ENCODE measurements at places on chromosomes 4 and X.

DNA sequence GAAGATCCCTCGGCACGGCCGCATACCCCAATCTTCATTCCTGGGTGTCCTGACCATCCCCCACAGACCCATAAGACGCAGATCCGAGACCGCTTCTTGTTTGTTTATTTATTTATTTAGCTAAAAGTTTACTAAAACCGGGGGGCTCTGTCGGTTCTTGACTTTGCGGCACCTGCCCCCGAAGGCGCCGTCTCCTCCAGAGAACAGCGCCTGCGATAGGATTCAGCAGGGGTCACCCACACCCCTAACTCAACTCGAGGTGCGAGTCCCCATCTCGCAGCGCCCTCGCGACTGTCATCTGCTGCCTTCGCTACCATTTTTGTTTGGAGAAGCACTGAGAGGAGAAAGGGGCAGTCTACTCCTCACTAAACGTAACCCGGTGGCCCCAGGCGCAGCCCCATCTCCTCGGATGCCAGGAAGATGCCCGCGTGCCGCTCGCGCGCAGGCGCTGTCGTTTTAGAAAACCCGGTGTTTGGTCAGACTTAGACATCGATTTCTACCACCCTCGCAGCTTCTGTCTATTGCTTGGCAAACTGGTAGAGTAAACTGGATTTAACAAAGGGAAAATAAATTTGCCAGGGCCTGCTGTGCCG lies 18.9 kb upstream of the GPR101 start:
- DNase-seq, result peak; percentile 43

GRCh38 chrX:116204932-116205331 lies 34.4 kb downstream of the AGTR2 start:
- DNase-seq, result no peak

DNA sequence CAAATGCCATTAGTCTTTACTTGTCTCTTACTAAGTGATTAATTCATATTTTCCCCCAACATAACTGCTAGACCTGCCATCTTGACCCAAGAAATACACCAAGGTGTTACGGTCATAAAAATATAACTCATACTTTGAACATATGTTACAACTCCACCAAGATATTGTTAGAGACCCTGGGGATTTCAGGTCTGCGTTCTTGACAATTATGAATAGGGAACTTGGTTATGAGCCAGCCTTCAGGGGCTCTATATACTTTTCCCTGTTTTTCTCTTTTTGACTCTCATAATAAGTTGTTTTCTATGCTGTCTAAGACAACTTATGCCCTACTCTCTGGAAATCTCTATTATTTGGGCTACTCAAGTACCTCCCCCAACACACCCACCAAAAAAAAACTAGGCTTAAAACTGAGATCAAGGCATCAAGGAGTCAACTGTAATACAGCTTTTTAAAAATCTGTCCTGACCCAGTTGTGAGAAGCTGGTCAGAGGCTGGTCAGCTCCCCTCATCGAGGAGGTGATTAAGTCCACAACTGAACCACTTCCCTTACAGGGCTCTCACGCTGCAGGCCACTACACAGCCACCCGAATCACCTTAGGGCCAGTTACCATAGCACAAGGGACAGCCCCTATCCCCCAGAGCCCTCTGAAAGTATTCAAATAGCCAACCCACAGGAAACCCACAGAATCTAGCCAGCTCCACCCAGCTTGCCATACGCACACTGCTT lies 10.5 kb upstream of the TLR3 start:
- no peak for DNase-seq

DNA sequence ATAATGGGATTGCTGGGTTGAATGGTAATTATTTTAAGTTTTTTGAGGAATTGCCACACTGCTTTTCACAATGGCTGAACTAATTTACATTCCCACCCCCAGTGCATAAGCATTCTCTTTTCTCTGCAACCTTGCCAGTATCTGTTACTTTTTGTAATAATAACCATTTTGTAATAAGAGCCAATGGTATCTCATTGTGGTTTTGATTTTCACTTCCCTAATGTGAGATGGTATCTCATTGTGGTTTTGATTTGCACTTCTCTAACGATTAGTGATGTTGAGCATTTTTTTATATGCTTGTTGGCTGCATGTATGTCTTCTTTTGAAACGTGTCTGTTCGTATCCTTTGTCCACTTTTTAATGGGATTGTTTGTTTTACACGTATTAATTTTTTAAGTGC lies 213.1 kb upstream of the HDX start:
- no peak for DNase-seq

GRCh38 chr4:168797738-168798375 lies 212.2 kb downstream of the CBR4 start:
- DNase-seq, result no peak

DNA sequence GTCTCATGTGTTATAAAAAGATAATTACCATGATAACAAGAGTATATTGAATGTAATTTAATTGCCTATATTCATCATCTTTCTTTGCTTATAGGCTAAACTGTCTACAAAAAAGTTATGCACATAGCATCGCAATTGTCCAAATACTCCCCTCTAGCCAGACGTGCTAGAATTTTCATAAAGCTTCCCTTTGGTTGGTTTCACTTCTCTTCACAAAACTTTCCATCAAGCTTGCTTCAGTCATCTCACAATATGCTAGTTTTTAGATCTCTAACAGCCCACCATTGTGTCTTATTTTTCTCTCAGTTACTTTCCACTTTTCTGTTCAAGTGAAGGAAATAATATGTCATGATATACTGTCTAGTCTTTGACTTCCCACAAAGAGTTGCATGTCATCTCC lies 448.3 kb upstream of the SPANXN1 start:
- no peak for DNase-seq

DNA sequence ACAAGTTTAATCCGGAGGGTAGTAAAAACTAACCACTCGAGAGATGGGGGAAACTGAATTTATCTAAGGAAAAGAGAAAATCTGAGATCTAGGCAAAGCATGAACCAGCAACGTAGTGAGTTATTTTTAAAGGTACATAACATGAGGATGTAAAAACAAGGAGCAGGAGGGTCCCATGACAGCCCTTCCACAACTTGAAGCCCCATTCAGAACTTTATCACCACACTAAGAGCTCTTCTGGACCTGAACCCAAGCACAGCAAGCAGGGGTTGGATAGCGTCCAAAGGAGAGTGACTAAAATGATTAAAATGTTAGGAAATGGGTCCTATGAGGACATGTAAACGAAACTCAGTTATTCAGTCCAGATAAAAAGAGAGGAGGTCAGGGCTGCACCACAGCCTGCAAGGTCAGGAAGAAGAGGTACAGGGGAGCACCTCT lies 16.2 kb downstream of the SH3RF1 start:
- no peak for DNase-seq

- no peak for DNase-seq
Measured at GRCh38 chrX:17161991-17162390, 213.0 kb upstream of the NHS start.

GRCh38 chrX:115553171-115553570 lies 7.8 kb upstream of the PLS3 start:
- DNase-seq, result no peak

- no peak for DNase-seq
Measured at GRCh38 chr4:87734936-87735335, 64.4 kb upstream of the IBSP start.

- DNase-seq, result no peak
Measured at GRCh38 chr4:156169011-156169410, 215.3 kb upstream of the CTSO start.

DNA sequence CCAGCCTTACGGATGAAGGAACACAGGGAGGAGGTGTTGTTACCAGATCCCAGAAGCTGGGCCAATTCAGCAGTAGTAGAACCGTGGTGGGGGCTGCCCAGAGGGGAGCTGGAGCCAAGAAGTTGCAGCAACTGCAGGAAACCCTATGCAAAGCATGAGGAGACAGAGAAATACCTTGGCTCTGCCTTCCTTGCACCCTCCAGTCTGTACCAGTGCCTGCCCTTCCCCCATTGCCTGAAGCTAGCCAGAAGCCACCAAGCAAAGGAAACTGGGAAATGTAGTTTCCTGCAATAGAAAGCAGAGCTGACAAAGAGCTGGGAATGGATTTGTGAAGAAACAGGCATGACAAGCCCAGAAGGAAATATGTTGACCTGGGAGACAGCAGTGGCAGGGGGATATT lies 108.7 kb upstream of the FUNDC1 start:
- no peak for DNase-seq

GRCh38 chr4:88971536-88971935 lies 85.4 kb downstream of the FAM13A start:
- no peak for DNase-seq

- no peak for DNase-seq
Measured at GRCh38 chr4:5134620-5135019, 83.3 kb downstream of the STK32B start.

- no peak for DNase-seq
Measured at GRCh38 chr4:162403932-162404331, 240.1 kb upstream of the FSTL5 start.

GRCh38 chrX:97551821-97552220 lies 668.1 kb downstream of the RPA4 start:
- DNase-seq, result no peak

DNA sequence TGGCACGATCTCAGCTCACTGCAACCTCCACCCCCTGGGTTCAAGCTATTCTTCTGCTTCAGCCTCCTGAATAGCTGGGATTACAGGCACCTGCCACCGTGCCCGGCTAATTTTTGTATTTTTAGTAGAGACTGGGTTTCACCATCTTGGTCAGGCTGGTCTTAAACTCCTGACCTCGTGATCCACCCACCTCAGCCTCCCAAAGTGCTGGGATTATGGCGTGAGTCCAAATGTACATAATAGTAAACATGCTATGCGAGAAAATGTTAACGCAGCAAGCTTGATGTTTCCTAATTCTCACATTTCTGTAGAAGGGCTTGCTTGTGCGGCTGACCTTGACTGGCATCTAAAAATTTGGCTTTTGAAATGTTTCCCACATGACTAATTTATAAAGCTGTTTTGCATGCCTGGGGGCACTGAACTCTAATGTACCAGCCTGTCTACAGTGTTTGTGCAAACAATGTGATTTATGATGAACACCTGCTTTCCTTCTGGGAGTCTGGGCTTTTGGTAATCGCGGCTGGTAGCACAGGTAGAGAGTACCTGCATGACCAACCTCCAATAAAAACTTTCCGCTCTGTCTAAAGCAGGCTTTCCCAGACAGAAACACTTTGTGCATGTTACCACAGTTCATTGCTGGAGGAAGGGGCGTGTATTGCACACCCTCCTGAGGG lies 216.8 kb downstream of the IL15 start:
- DNase-seq, result no peak

Measured in activated CD4-positive, alpha-beta T cell treated with anti-CD3 and anti-CD28 coated beads, Interleukin-2, amount 50 U/mL, for 48 hours (primary cell).